ENCODE measurements at places on chromosomes 13 and 19.
A peak's percentile ranks its signal among the peaks of the same experiment; 100 is the strongest.

DNA sequence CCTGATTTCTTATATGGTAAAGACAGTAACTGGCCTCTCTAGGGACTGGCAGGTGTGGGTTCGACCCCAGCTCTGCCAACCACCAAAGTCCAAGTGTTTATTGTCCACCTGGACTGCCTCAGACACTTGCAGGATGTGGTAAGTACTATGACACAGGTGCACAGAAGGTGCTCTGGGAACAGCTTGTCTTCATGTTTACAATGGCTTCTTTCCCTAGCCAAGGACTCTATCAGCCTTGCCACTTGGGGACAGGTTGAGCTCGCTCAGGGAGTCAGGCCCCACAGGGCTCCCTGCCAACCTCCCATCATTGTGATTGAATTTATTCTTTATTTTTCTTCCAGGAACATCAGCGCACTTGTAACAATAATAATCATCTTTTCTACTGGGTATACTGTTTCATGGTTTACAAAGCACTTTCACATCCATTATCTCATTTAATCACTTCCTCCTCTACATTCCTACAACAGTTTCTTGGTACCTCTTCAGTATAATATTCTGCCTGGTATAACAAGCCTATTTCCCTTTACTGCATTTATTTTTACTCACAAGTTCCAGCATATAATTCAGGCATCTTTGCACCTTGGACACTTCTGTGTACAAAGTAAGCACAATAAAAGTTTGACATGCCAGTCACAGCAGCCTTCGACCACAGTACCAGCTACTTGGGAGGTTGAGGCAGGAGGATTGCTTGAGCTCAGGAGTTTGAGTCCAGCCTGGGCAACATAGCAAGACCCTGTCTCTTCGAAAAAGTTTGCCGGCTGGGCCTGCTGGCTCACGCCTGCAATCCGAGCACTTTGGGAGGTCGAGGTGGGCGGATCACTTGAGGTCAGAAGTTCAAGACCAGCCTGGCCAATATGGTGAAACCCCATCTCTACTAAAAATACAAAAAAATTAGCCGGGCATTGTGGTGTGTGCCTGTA is 24.2 kb upstream of the GATAD2A start:
- no peak for DNase-seq

DNA sequence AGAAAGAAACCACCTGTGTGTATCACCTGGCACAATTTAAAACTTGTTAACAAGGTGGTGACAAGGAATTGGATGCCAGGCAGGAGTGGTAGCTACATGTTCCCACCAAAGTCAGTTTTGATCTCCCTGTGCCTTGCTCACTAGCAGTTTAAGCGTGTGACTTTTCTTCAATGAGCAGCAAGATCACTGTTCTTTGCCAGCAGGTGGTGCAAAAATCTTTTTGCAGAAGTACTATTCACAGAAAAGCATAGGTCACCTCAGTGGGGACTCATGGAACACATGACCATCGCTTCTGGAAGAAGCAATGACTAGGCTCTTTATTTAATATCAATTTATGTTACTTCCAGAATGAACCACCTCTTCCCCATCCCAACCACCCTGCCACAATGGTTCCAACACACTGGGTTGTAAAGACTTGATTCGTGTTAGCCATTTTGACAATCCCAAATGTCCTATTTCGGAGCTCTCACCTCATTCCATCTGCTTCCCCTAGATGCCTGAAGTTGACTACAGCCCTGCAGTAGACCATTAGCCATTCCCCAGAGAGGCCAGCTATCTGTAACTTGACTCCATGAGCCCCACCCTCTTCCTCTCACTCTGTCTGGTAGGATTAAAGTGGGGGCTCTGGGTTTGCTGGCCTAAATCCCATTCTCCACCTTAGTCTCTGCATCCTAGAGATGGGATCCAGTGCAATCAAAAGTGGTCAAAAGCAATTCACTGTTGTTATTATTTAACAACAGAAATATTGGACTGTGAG is 59.1 kb upstream of the TNFRSF19 start:
- DNase-seq = no peak

DNA sequence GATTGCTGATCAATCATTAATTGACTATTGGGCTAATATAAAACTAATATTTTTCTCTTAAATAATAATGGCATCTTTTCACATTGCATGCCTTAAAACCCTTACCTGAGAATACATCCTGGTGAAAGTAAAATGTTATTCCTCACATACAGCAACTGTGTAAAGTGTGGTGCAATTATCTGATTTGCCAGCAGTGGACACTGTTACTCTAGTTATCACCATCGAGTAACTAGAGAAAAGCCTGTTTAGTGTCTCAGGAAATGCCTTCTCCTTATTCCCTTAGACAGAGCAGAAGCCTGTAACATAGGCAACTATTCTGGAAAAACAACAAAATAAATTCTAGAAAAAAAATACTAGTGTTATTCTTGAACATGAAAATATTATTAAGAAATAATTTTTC is 459.8 kb downstream of the FGF14 start:
- no peak for DNase-seq

- no peak for DNase-seq
These were observed 47.9 kb downstream of the MICU2 start for GRCh38 chr13:21556051-21556450.

- DNase-seq = no peak
These were observed 190.3 kb downstream of the SLITRK1 start for GRCh38 chr13:83691966-83692365.

DNA sequence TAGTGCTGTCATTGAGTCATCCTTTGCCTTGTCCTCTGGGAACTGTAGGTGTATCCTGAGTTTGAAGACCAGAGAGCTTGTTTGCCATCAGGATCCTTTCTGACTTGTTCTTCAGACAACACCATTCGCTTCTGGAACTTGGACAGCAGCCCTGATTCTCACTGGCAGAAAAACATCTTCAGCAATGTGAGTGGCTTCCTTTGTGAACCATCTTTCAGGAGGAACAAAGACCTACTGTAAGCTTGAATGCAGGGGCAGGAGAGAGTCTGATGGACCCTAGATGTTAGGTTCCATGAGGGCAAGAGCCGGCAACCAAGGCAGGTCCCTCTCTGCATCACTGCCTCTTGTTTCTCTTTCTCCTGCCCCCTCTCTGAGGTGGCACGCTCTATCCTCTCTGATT is 26.7 kb downstream of the WDR62 start:
- DNase-seq = no peak

DNA sequence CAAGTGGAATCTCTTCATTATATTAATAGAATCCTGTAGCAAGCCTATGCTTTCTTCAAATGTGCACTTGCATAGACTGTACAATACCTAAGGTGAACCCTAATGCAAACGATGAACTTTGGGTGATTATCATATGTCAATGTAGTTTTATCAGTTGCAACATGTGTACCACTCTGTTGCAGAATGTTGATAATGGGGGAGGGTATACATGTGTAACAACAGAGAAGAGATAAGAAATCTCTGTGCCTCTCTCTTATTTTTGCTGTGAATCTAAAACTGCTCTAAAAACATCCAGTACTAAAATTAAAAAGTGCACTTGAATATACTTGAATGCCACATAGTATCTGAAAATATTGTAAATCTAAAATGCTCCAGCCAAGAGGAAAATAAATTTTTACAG is 820.8 kb upstream of the MIR17HG start:
- no peak for DNase-seq

GRCh38 chr13:21446656-21447055 is 12.4 kb downstream of the ZDHHC20 start:
- DNase-seq = no peak

GRCh38 chr13:27283906-27284493 is 13.4 kb downstream of the RASL11A start:
- DNase-seq = no peak

DNA sequence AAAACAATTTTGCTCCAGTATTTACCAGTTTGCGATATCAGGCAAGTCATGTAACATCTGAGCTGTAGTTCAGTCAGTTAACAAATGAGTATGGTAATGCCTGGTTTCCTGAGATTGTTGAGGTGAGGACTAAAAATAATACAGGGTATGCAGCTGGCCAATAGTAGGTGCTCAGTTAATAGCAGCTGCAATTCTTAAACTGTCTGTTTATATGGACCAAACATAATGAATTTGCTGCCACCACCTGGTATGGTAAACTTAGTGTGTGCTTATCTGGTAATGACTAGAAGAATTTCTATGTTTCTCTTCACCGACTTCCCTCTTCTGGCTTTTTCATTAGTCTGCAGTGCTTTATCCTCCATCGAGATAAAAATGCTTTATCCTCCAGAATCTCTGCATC is 9.1 kb downstream of the ZMYM2 start:
- no peak for DNase-seq

DNA sequence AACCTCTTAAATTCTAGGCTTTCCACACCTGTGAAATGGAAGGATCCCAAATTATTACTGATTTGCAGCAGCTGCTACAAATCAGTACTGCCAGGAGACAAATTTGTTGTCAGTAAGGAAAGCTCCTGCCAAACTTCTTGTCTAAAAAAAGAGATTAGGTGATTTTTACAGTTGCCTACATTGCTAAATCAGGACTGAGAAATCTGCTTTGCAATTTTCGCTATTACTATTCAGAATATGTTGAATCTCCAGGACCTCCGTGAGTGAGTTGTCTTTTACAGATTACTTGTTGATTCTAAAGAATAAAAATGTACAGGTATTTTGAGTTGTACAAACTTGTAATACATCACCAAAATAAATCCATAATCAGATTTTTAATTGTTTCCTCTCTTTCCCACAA is 1815.9 kb downstream of the PCDH9 start:
- no peak for DNase-seq

DNA sequence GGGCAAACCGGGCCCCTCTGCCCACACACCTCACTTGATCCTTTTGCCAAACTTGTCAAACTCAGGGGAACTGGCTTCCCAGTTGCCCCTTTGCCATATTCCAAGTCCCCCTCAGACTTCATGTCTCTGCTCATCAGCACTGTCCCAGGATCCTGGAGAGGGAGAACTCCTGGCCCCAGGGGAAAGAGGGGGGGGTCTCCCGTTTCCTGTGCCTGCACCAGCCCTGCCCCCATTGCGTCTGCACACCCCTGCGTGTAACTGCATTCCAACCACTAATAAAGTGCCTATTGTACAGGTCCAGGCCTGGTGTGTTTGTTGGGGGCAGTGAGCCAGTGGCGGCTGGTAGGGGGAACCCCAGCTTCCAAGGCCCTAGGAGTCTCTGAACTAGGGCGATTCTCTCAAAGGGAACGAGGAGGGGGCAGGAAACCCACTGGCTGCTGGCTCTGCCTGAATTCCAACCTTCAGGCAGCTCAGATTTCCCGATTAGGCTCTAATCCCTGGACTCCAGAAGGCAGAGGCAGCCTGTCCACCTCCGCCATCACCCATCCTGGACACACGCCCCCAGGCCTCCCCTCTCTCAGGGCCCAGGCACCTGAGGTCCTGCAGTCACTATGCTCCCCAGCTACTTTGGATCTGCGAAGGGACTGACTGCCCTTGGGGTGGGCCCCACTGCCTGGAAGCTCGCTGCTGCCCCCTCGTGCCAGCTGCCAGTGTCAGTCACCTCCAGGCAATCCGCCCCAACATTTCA is 9.7 kb upstream of the ILF3 start:
- DNase-seq = peak; percentile 88

- no peak for DNase-seq
These were observed 32.8 kb upstream of the NANOS3 start for GRCh38 chr19:13844130-13844631.

GRCh38 chr19:13951043-13951442 is 1.3 kb upstream of the DCAF15 start:
- DNase-seq = no peak

- peak; percentile 72 for DNase-seq
These were observed 27.7 kb downstream of the GADD45B start for GRCh38 chr19:2503521-2504109.

DNA sequence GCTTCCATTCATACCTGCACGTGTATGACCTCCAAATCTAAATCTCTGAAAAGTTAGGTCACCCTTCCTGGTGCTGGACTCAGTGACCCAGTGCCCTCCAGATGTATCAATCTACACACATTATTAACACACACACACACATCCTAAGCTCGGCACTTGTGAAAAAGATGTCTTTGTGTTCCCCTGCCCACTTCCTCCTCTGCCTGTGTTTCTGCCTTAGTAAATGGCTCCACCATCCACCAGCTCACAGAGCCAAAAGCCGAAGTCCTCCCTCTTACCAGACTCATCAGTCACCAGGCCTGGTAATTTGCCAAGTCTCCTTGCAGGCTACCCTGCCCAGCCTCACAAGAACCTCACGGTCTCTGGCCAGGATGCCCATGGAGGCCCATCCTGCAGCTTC is 131.5 kb downstream of the SHISA2 start:
- DNase-seq = no peak

DNA sequence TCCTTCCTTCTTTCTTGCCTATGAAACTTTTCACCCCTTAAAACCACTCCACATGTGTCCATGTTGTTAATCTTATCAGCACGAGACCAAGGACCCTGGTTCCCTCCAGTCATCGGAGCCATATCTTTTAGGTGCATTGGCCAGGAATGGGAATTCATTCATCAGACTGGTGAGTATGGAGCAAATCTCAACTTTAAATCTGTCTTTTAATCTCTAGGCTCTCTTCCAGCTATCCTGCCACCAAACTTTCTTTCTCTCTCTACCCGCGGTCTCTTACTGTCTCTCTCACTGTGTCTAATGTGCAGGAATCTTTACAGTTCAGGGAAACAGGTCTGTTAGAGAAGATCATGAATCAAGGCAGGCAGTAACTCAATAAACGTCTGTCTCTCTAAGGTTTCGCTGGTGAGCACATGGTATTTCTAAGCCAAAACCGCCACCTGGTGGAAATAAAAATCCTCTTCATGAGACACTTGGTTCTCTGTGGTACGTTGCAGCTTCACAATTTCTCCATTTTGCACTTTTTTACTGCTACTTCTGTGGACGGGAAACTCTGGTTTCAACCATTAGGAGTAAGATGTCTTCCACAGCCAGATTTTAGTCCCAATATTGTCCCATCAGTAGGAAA is 16.1 kb downstream of the LGALS16 start:
- DNase-seq = peak; percentile 14

DNA sequence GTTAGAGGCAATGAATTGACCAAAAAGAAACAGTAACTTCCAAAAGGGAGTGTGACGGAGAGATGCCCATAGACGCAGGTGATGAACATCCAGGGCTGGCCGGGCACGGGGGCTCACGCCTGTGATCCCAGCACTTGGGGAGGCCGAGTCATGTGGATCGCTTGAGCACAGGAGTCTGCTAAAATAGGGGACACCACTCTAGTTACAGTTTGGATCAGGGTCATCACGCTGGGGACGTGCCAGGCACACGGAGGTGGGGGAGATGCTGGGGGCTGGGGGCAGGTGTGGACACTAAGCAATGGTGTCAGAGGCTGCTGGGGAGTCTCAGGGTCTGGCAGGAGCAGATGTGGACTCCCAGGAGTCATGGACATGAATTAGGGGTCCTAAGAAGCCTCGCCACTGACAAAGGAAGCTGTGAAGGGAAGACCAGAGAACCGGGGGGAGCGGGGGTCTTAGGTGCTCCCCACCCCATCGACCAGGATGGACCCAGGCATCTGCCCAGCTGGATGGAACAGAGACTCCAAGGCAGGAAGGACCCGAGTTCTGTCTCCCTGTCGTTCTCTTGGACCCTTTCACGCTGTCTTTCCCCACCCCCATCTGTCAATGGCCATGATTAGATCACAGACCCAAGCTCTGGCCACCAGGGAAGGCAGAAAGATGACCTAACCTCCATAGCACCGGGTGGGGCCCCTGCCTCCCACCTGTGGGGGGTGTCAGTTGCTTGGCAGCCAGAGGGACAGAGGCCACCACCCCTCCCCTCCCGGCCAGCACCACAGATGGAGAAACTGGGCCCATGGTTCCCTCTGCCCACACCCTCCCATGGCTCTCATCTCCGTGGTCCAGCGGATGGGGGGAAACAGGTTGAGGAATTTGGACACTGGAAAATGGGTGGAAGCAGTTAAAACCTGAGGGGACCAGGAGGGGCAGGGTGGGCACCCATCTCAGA is 19.6 kb downstream of the CCDC8 start:
- DNase-seq = no peak

Data from stimulated activated CD4-positive, alpha-beta T cell treated with anti-CD3 and anti-CD28 coated beads, Interleukin-2, amount 100 ng/mL, for 24 hours (primary cell).